ENCODE measurements at places on chromosomes 5 and 9.

- no peak for DNase-seq
These were observed 142.7 kb downstream of the PRKACG start for GRCh38 chr9:68871236-68871635.

- DNase-seq: no peak
These were observed 64.6 kb downstream of the IL31RA start for GRCh38 chr5:55915783-55916182.

DNA sequence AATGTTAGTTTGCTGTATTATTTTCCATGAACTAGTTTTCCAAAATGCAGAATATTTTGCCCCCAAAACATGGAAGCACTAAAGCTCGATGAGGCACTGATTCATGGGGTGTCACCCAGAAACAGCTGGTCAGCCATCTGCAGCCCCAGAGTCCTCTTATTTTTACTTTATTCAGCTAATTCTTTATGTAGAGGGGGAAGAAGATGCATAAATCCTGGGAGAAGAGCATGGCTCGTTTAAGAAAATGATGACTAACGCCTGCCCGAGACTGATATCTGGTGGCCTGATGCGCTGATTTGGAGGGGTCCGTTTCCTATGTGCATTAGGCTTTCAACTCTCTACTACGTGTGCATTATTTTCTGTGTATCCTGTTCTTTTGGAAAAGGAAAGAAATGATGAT is 390.3 kb upstream of the MEF2C start:
- DNase-seq: no peak

DNA sequence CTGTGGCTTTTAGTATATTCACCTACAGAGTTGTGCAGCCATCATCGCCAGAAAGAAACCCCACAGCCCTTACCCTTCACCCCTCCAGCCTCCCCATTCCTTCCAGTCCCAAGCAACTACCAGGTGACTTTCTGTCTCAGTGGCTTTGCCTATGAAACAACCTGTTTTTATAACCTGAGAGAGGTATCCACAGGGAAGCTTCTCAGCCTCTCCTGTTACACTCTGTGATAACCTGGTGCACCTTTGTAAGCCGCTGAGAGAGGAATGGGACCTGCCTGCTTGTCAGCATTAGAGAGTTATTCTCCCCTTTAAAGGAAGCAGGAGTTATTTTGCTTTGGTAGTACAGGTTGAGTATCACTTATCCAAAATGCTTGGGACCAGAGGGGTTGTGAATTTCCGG is 93.6 kb downstream of the TRIO start:
- DNase-seq: no peak

GRCh38 chr9:16825971-16826625 is 44.4 kb downstream of the BNC2 start:
- DNase-seq: no peak

DNA sequence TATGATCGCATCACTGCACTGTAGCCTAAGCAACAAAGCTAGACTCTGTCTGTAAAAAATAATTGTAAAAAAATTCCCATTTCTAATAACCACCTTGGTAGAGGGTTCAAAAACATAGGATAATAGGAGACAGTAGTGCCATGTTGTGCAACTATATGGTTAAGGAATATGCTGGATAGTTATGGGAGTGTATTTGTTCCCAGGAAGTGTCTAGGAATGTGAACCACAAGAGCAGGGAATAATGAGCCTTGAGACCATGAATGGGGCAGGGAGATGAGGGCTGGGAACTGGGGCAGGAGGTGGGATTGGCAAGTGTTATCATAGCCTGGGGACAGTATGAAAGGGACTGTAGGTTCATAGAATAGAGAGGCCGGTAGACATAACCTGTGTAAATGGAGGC is 50.4 kb downstream of the RUSC2 start:
- no peak for DNase-seq

DNA sequence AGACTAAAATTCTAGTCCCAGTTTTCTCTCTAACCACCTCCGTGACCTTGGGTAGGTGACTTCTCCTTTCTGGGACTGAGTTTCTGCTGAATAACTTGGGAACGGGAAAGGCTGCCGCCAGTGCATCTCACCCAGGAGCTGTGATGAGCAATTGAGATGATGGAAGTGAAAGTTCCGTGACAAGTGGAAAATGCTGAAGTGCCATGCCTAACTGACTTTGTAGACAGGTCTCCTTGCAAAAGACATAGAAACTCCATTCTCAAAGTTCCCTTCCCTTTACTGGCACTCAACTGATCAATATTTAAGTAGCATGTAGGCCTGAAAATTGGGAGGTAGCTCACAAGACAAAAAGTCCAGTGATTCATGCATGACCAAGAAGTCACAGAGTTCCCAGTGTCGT is 6.3 kb upstream of the ADAM19 start:
- no peak for DNase-seq

- DNase-seq: no peak
These were observed 599.1 kb upstream of the CLINT1 start for GRCh38 chr5:158458086-158458485.

GRCh38 chr5:116507051-116507537 is 67.5 kb downstream of the SEMA6A start:
- DNase-seq: no peak

GRCh38 chr9:97735070-97735600 is 38.0 kb upstream of the XPA start:
- no peak for DNase-seq

GRCh38 chr9:112061152-112061740 is 113.9 kb downstream of the SUSD1 start:
- DNase-seq: no peak

DNA sequence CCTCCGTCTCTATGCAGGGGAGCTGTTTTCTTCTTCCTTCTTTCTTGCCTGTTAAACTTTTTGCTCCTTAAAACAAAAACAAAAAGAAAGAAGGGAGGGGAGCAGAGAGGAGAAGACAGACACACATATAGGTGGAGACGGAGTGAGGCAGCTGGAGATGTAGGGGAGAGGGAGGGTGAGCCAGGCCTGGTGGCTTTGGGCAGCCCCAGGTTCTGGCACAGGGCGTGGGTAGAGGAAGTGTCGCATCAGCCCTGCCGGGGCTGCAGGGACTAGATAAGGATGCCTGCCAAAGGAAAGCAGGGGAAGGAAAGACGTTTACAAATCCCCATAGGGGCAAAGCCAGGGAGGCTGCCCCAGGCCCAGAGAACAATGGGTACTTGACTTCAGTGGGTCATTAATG is 38.7 kb upstream of the PTGS1 start:
- DNase-seq: no peak

GRCh38 chr5:67331296-67331925 is 134.8 kb upstream of the CD180 start:
- DNase-seq: no peak

- no peak for DNase-seq
These were observed 3.1 kb downstream of the MAN2A1 start for GRCh38 chr5:109692852-109693251.

GRCh38 chr9:70519912-70520724 is 105.7 kb upstream of the KLF9 start:
- DNase-seq: no peak

- no peak for DNase-seq
These were observed 118.5 kb upstream of the LPCAT1 start for GRCh38 chr5:1642221-1642620.

DNA sequence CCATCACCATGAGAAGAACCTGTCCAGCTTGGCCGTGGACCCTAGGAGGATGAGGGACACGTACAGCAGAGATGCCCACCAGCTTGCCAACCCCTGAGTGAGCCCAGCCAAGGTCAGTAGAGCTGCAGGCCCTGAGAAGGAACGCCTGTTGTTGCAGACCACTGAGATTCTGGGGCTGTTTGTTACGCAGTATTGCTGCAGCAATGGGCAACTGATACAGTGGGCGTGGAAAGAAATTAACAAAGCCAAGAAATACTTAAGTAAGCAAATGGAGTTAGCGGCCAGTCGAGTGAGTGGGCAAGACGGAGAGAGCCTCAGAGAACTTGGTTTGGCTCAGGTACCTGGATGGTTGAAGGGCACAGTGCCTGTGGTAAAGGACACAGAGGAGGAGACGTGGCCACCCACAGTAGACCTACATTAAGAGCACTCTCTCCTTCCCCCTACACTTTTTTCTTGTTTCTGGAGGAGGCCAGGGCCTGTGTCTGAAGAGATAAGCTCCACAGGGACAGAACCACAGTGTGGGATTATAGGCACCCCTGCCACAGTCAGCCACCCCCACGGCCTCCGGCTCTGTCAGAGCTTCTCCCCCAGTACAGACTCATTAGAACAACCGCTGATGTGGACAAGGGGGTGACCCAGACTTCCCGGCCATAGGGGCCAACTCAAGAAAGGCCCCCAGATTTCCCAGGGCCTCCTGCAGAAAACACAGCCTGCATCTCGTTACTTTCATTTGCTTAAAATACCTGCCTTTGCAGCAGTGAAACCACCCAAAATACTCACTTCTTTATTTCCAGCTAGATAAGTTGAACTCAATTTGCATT is 40.1 kb upstream of the GRHPR start:
- DNase-seq: no peak

GRCh38 chr5:81161012-81161601 is 72.0 kb upstream of the CKMT2 start:
- DNase-seq: no peak

GRCh38 chr5:6760686-6761085 is 47.5 kb downstream of the TENT4A start:
- DNase-seq: no peak

GRCh38 chr9:97510797-97511654 is 9.6 kb downstream of the TMOD1 start:
- no peak for DNase-seq

GRCh38 chr5:134077926-134078580 is 36.4 kb upstream of the TCF7 start:
- DNase-seq: no peak

DNA sequence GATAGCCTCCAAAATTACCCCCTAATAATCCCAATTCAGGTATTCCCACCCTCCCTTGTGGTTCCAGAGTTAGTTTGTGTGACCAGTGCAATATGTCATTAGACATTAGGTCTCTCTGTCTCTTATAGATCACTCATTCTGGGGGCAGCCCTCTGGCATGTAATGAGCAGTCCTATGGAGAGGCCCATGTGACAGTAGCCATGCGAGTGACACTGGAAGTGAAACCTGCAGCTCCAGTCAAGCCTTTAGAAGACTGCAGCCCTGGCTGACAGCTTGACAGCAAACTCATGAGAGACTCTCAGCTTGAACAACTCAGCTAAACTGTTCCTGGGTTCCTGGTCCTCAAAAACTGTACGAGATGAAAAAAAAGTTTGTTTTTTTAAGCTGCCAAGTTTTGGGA is 54.0 kb upstream of the HSPB3 start:
- no peak for DNase-seq

- DNase-seq: no peak
These were observed 18.9 kb downstream of the FAM78A start for GRCh38 chr9:131257266-131258025.

GRCh38 chr5:116135344-116135743 is 50.5 kb downstream of the COMMD10 start:
- DNase-seq: no peak

- DNase-seq: no peak
These were observed 11.7 kb downstream of the FIBCD1 start for GRCh38 chr9:130927338-130927737.

DNA sequence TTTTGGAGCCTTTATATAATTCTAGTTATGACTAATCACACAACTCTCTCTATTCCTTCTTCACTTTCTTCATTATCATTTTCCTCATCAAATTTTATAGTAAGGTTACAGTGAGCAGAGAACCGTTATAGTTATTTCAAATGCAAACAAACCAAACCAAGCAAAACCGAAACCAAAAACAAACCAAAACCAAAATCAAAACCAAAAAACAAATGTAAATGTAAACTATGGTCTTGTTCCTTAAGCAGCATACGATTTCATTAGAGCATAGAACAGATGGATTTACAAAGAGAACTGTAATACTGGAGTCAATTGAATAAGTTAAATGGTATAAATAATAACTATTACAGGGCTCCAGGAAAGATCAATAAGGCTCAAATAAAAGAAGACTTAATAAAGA is 447.1 kb downstream of the LRRC70 start:
- DNase-seq: no peak

- DNase-seq: no peak
These were observed 142.6 kb downstream of the MED10 start for GRCh38 chr5:6235726-6236125.

- DNase-seq: no peak
These were observed 248.5 kb upstream of the IRX4 start for GRCh38 chr5:2131196-2131595.

GRCh38 chr9:14752271-14752670 is 29.7 kb upstream of the CER1 start:
- no peak for DNase-seq

GRCh38 chr5:13987843-13988464 is 43.5 kb upstream of the DNAH5 start:
- DNase-seq: no peak
